ENCODE measurements at places on chromosomes 5 and 9.

GRCh38 chr9:28101509-28101908 lies 528.2 kb upstream of the C9orf72 start:
- no peak for DNase-seq

DNA sequence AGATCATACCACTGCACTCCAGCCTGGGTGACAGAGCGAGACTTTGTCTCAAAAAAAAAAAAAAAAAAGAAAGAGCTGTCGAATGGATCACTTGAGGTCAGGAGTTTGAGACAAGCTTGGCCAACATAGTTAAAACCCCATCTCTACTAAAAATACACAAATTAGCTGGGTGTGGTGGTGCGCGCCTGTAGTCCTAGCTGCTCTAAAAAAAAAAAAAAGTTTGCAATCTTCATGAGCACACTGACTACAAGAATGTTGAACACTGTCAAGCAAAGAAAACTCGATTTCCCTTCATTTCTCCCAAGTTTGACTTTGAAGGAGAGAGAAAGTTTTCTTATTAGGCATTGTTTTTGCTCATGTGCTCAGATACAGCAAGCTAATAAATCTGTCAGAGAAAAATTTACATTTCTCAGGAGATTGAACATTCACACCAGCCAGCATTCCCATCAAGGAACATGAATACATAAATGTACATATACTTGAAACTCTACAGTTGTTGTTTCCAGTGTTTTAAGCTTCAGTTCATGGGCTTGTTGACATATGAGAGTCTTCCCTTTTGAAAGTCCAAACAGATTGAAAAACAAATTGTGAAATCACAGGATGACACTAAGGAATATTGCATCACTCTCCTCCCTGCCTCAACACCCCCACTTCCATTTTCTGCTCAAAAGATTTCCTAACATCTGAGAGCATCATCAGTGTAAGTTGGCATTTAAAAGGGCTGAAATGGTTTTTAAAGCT lies 81.8 kb downstream of the ARRDC3 start:
- peak; percentile 90 for DNase-seq

DNA sequence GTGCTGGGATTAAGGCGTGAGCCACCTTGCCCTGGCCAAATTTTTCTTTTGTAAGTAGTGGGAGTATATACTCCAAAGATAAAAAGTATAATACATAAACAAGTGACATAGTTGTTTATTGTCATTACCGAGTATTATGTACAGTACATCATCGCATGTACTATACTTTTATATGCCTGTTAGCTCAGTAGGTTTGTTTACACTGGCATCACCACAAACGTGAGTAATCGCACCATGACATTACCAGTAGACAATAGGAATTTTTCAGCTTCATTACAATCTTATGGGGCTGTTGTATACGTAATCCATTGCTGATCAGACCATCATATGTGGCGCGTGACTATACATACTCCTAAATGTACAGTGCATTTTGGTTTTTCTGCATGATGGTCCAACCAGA lies 9.8 kb downstream of the SECISBP2 start:
- DNase-seq, result no peak

DNA sequence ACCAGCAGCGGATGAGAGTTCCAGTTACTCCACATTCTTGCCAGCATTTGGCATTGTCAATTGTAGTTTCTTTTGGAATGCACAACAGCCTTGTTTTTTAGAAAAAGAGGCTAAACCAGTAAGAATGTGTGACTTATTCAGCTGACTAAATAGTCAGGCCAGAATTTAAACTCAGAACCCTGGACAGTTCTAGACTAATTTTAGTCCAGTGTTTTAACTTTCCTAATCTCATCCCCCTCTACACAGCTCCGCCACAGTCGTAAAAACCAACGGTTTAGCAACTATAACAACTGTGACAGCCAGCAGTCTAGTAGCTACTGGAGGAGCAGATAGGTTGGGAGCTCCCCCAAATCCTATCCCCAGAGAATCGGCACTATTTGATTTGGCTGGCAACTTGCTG lies 103.7 kb downstream of the FOXD1 start:
- no peak for DNase-seq

DNA sequence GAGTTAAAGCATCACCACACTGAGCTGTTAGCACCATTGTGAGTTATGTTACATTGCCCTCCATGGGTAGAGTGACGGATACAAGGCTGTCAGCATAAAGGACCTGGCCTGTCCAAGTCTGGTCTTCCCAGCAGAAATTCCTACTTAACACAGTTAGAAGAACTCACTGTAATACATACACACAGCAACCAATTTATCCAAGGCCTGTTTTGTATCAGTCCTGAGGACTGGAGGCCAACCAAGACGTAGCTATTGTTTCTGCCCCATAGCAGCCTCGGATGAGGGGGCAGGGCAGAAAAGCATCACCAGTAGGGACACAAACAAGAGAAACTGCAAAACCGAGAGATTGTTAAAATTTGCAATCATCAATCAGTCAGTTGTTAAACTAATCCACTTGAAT lies 66.0 kb upstream of the CKMT2 start:
- DNase-seq, result no peak

DNA sequence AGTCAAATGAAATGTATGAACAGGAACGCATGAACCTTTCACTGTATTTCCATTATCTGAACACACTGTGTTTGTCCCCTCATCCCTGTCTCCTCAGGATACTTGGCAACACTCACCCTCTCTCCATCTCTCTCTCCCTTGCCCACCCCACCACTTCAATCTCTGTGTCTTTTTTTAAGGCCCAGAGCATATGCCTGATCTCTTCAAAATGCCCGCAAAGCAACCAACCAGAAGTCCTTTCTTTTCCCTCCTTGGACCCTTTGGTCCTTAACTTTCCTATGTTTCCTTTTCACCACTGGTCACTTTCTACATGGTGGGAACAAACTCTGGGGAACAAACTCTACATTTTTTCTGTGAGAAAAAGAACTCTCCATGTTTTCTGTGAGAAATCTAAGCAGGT lies 3.2 kb upstream of the IRF1 start:
- no peak for DNase-seq

DNA sequence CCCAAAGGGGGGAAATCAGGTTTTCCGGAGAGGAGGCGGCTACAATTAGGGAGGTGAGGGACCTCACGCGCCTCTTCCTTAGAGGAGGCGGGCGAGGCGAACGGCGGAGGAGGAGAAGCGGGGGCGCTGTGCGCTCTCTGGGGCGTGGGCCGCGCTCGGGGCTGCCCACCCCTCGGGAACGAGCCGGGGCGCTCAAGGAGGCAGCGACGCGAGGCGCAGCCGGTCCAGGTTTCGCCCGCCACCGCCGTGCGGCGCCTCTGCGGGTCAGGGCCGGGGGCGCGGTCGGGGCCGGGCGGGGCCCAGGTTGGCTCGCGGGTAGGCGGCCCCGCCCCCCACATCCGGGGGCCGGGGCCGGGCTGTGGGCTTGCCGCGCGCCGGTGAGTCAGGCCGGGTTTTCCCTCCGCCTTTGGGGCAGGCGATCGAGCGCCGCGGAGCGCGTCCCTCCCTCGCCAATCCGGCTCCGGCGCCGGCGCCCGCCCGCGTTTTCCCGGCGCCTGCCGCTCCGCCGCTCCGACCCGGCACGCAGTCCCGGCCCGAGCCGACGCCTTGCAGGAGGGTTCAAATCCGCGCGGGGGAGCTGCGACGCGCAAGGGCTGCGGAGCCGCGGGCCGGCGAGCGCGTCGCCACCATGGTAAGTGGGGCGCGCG lies at the start of gene N4BP3:
N4BP3 (plus strand) TSS at position 392 of the 647 bp plus-strand sequence. CDS start 6,052 bp downstream, outside the sequence.
- peak; percentile 84 for DNase-seq

- peak; percentile 51 for DNase-seq
Measured at GRCh38 chr5:160030631-160031377, 21.9 kb downstream of the TTC1 start.
